Mesothelial cell of epicardium (in vitro differentiated cells): ENCODE measurements at places on chromosomes 16 and 17. TPM values are rescaled to one million over a fixed set of nuclear protein-coding genes. Genes with fewer than 3 reads are reported as not detected.

Gene HAPSTR1
- 76.7 to 80.6 TPM (median 78.9 TPM) in 3 replicates for total RNA-seq

Gene SLX1B
- total RNA-seq, result 33.5 to 45.5 TPM (median 43.0 TPM) in 3 replicates

Gene LUC7L3
- 240 to 261 TPM (median 252 TPM) in 3 replicates for total RNA-seq

Gene PHLPP2
- total RNA-seq, result 18.2 to 19.0 TPM (median 18.6 TPM) in 3 replicates

Gene VWA3A
- 0.18 to 0.54 TPM (median 0.35 TPM) in 3 replicates for total RNA-seq

Gene NLRC5
- total RNA-seq, result 1.7 to 3.7 TPM (median 1.8 TPM) in 3 replicates

Gene KRTAP4-12
- not detected in 3 replicates for total RNA-seq

DNA sequence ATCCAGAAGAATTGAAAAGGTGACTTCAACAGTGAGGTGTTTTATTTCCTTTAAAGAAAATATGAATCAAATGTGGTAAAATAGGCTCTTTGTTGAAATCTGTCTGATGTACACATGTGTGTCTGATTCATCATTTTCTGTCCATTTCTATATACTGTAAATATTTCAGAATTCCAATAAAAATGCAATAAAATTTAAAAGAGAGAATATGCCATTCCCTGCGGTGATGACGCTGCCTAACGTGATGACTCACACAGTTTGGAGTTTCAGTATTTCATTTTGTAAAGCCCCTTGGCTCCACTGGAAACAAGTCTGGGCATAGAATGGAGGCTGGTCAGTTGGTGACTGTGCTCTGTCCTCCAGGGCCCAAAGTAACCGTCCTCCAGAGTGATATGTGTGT is 482.5 kb upstream of the CDH5 start:
- H3K27me3 ChIP-seq, result no peaks in the 10 kb centered on the region
- H3K4me3 ChIP-seq, result no peak overlapping the region
- DNase-seq, result no peak
- H3K27ac ChIP-seq, result no peak overlapping the region
- H3K4me1 ChIP-seq, result peaks cover 8% of the 10 kb centered on the region

GRCh38 chr16:68490829-68491575 is 42.7 kb upstream of the SMPD3 start:
- no peaks in the 10 kb centered on the region for H3K27me3 ChIP-seq
- no peak overlapping the region for H3K4me3 ChIP-seq
- peaks cover 3% of the 10 kb centered on the region for H3K36me3 ChIP-seq
- peaks cover 27% of the 10 kb centered on the region for H3K4me1 ChIP-seq
- peak overlapping the region; percentile 47 for H3K27ac ChIP-seq
- no peak for DNase-seq

DNA sequence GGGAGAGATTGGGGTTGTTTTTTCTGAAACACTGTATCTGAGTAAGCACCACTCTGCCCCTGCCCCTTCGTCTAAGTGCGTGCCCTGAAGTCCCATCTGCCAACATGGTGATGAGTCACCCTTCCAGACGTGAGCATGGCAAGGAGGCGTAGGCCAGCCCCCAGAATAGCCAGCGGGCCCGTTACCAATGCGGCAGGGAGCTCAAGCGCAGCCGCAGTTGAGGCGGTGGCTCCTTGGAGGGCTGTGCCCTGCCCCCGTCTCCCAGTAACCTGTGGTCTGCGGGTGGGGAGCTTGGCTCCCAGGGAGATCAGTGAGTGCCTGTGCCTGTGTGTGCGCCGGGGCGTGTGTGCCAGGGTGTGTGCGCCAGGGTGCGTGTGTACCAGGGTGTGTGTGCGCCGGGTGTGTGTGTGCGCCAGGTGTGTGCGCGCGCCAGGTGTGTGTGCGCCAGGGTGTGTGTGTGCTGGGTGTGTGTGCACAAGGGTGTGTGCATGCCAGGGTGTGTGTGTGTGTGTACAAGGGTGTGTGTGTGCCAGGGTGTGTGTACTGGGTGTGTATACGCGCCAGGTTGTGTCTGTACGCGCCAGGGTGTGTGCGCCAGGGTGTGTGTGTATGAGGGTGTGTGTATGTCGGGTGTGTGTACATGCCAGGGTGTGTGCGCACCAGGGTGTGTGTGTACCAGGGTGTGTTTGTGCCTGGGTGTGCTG is 98.6 kb upstream of the CHMP6 start:
- no peak overlapping the region for H3K27ac ChIP-seq
- peaks cover 8% of the 10 kb centered on the region for H3K4me1 ChIP-seq
- H3K27me3 ChIP-seq, result no peaks in the 10 kb centered on the region

- H3K27ac ChIP-seq, result no peak overlapping the region
- no peak overlapping the region for H3K4me3 ChIP-seq
- no peaks in the 10 kb centered on the region for H3K36me3 ChIP-seq
These were observed 3.4 kb upstream of the C1QTNF8 start for GRCh38 chr16:1099189-1100083.

DNA sequence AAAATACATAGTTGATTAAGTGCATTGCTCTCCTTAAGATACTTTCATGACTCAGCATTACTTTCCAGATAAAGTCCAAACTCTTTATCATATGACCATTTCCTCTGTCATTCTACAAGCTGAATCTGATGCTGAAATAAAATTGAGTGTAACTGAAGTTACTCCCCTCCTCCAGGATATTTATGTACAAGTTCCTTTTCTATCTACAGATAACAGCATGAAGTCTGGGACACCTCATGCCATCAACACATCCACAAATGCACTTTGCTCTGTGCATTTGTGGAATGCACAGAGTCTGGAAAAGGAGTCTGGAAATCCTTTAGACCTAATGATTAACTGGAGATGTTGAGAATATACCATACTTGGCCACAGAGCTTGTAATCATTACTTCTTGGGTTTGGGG is 60.5 kb downstream of the ACSM2B start:
- no peak overlapping the region for H3K4me3 ChIP-seq
- DNase-seq, result no peak
- H3K27me3 ChIP-seq, result no peaks in the 10 kb centered on the region
- H3K27ac ChIP-seq, result no peak overlapping the region

GRCh38 chr17:58247511-58248363 is 9.4 kb downstream of the LPO start:
- no peak overlapping the region for H3K27ac ChIP-seq
- no peaks in the 10 kb centered on the region for H3K36me3 ChIP-seq
- peaks cover 13% of the 10 kb centered on the region for H3K4me1 ChIP-seq
- H3K27me3 ChIP-seq, result peaks cover 95% of the 10 kb centered on the region
- DNase-seq, result no peak

DNA sequence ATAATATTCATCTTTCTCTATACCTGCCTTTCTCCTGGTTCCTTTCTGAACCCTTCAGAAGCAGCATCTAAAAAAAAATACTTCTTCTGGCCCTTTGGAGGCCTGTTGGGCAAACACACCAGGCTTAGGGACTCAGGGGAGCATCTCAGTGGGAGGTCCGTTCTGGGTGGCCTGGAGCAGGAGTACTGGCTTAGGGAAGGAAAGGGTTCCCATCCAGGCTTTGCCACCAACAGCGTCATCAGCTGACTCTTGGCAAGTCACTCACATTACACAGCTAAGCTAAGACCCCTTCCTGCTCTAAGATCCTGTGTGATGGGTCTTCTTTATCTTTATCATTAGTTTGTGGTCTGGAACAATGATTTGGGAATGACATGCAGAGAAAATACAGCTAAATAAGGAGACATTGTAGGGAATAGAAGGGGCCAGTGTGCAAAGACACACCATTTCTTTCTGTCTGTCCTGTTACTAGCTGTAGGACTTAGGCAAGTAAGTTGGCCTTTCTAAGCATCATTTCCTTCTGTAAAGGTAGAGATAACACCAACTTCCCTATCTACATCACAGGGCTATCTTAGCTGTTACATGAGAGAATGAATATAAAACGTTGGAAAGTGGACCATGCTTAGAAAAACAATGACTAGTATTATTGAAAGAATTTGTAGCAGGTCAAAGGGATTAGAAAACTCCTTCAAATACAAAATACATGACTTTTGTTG is 9.9 kb downstream of the PCTP start:
- no peak overlapping the region for H3K4me3 ChIP-seq
- H3K27me3 ChIP-seq, result no peaks in the 10 kb centered on the region
- no peak overlapping the region for H3K27ac ChIP-seq
- H3K36me3 ChIP-seq, result peaks cover 3% of the 10 kb centered on the region
- H3K4me1 ChIP-seq, result peaks cover 2% of the 10 kb centered on the region

GRCh38 chr17:36661688-36662087 is 60.3 kb downstream of the MRM1 start:
- H3K27me3 ChIP-seq, result peaks cover 60% of the 10 kb centered on the region
- DNase-seq, result no peak
- no peaks in the 10 kb centered on the region for H3K36me3 ChIP-seq
- no peak overlapping the region for H3K4me3 ChIP-seq
- H3K4me1 ChIP-seq, result peaks cover 4% of the 10 kb centered on the region

DNA sequence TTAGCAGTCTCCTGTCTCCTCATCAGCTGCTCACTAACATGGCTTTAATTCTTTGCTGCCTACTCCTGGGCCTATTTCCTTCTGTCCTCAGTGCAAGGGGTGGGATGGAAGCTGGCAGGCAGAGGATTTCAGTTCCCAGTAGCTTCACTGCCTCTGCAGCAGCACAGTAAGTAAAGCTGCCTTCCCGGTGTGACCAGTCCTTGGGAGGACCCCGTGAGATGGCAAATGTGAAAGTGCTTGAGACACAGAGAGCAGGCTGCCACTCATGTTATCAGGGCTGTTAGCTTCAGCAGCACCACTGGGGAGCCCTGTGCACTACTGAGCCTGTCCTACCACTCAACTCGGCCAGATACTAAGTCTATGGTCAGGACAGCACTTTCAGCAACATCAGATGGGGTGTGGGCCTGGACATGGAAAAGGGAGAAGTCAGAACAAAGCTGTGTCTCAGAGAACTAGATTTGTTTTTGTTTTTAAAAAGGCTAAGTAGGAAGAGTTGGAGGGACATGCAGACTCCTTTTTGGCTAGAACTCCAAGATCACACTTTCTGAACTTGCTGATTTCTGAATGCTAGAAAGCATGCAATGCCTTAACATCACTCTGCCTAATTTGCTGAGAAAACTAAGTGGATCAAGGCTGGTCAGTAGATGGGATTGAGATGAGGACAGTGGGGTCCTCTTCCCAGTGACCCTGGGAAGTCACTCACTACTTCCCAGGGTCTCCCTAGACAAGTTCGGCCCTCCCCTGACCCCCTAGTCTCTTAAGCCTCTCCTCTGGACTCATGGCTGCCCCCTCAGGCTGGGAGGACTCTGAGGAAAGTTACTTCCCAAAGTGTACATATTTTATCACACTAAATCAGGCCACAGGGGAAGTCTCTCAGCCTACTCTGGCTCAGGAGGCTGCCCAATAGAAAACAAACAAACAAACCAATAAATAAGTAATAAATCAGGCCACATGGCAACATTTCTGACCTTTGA is 1.1 kb downstream of the ACSF2 start:
- H3K36me3 ChIP-seq, result no peaks in the 10 kb centered on the region
- peak overlapping the region; percentile 96 for H3K27ac ChIP-seq
- no peaks in the 10 kb centered on the region for H3K27me3 ChIP-seq

DNA sequence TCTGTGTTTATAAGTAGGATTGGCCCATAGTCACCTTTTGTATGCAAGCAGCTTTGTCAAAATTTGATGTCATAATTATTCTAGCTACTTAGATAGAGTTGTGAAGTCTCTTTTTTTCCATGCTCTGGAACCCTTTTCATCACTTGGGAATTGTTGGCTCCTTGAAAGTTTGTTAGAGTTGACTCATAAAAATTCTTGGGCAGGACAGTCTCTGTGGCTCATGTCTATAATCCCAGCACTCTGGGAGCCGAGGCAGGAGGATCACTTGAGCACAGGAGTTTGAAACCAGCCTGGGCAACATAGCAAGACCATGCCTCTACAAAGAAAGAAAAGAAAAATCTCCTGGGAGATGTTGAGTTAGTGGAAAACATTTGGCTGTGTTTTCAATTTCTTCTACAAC is 45.7 kb upstream of the MRC2 start:
- no peak overlapping the region for H3K4me3 ChIP-seq
- H3K27ac ChIP-seq, result peak overlapping the region; percentile 72

DNA sequence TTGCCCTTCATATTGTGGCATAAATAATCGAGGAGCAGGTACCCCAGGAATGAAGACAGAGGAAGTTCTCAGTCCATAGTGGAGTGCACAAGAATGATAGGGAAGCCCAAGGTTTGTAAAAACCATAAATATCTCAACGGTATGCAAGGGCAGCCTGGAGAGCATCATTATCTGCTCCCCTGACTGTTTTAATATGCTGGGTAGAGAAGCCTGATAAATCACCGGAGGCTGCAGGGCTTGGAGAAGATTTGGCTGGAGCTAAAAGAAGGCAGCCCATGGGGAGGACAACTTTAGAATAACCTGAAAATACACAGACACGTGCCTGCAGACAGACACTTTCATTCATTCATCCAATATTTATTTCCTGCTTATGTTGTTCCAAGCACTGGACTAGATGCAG is 205.2 kb upstream of the RPL38 start:
- no peak for DNase-seq
- peaks cover 15% of the 10 kb centered on the region for H3K4me1 ChIP-seq
- no peaks in the 10 kb centered on the region for H3K36me3 ChIP-seq
- H3K4me3 ChIP-seq, result no peak overlapping the region
- peaks cover 18% of the 10 kb centered on the region for H3K27me3 ChIP-seq
- no peak overlapping the region for H3K27ac ChIP-seq

DNA sequence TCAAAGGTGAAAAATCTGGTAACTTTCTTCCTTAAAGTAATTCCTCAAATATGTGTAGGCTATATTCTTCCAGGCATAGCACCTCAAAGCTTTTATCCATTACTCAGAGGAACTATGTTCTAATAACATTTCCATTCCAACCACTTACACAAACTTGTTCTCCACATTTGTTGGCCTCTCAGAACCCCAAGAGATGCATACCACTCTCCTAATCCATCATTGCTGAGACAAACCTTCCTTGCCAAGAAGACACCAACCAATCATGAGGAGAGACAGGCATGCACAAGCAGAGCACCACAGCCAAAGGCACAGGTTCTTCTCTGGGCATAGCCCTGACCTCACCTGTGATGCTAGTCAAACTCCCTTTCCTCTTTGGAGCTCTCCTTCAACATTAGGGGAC is 20.9 kb downstream of the CDH11 start:
- peaks cover 9% of the 10 kb centered on the region for H3K36me3 ChIP-seq
- H3K27me3 ChIP-seq, result no peaks in the 10 kb centered on the region
- H3K4me3 ChIP-seq, result no peak overlapping the region
- peaks cover 2% of the 10 kb centered on the region for H3K4me1 ChIP-seq
- H3K27ac ChIP-seq, result no peak overlapping the region

GRCh38 chr17:8952191-8952590 is 13.3 kb downstream of the PIK3R5 start:
- H3K36me3 ChIP-seq, result no peaks in the 10 kb centered on the region
- H3K27ac ChIP-seq, result no peak overlapping the region
- DNase-seq, result no peak
- H3K4me1 ChIP-seq, result no peaks in the 10 kb centered on the region
- no peak overlapping the region for H3K4me3 ChIP-seq

DNA sequence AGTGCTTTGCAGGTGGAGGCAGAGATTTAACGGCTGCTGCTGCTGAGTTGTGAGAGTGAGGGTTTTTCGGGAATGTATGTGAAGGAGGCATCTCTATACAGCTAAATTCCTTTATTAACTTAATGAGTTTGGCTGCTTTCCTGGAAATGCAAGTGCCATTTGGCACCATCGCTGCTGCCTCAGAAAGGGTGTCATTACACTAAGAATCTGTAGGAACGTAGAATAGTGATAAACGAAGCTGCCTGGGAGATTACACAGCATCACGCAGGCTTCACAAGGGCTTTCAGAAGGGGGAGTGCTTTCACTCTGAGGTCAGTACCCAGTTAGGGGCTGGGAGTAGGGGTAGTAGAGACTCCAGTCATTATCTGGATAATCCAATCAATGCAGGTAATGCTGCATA is 14.1 kb upstream of the NLRP1 start:
- H3K27ac ChIP-seq, result no peak overlapping the region
- peaks cover 79% of the 10 kb centered on the region for H3K27me3 ChIP-seq
- no peak overlapping the region for H3K4me3 ChIP-seq

GRCh38 chr16:11413907-11414595 is 68.8 kb downstream of the RMI2 start:
- no peak overlapping the region for H3K4me3 ChIP-seq
- no peak for DNase-seq
- H3K4me1 ChIP-seq, result peaks cover 5% of the 10 kb centered on the region
